MG63 (cell line): ENCODE measurements at places on chromosomes 7 and 10. TPM values are rescaled to one million over a fixed set of nuclear protein-coding genes. Genes with fewer than 3 reads are reported as not detected.
A peak's percentile ranks its signal among the peaks of the same experiment; 100 is the strongest.

Gene GLI3
- total RNA-seq: 0.10 and 0.59 TPM in 2 replicates

DNA sequence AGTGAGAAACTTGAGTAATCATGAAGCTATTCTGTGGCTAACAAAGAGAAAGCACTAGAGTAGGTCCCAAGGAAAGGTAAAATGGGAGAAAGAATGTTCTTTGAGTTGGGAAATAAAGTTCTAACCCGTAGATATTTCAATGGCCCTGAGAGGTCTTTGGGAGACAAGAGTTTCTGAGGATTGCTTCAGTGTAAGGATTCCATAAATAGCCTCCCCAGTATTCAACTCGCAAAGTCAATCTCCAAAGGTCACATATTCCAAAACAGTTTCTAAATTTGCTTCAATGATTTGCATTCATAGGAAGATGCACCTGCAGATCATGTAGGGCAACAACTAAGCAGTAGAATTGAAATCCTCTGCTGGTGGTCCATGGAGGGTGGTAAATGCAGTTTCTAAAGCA lies 238.5 kb downstream of the TMEM178B start:
- DNase-seq: no peak

Gene CDHR3
- total RNA-seq: 0.76 TPM in 1 of 2 replicates, not detected in the other

Gene STEAP1
- total RNA-seq: 30.1 and 80.7 TPM in 2 replicates

DNA sequence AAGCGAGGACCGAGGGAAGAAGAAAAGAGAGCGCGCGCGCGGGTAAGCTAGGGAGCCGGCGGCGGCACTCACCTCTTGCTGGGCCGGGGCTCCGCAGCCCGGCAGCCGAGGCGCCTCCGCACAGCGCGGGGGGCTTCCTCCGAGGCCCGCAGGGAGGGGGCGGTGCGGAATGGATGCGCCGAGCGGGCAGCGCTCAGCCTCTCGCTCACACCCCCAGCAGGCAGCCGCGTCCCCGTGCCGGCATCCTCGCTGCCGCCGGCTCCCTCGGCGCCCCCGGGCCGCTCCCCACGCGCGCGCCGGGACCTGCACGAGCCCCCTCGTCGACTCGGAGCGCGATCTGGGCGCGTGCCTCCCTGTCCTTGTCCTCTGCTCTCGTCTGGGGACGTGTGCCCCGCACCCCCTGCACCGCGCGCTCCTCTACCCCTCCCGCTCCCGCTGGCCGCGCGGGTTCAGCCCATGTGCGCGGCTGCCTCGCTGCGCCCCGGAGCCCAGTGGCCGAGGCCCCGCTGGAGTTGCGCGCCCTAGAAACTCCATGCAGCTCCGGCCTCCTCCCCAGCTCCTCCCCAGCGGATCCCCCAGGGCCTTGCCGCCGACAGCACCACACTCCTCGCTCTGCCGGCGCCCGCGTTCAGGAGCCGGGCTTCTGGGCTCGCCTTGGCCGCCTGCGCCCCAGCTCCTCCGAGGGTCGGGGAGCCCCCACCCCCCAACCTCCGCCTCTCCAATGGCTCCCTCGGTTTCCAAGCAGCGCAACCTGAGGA lies 75.3 kb downstream of the CALN1 start:
- peak; percentile 5 for DNase-seq

Gene ZC3HAV1L
- total RNA-seq: 3.5 and 4.3 TPM in 2 replicates

Gene ZPBP
- total RNA-seq: not detected in 2 replicates

DNA sequence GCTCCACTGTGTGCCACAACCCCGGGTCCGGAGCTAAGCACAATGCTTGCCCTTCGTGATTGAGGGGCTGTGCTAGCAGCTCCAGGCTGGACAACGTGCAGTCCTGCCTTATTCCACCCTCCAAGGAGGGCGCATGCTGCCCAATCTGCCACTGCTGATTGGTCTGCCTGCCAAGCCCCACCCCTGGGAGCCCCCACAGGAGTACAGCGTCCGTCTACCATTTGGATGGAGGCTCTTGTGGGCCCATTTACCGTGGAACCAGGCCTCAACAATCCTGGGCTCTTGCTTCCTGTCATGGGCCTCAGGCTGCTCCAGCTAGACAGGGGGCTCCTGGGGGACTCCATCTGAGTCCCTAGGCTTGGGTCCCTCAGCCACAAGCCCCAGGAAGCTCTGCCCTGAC lies 173.3 kb downstream of the SLIT1 start:
- DNase-seq: no peak

DNA sequence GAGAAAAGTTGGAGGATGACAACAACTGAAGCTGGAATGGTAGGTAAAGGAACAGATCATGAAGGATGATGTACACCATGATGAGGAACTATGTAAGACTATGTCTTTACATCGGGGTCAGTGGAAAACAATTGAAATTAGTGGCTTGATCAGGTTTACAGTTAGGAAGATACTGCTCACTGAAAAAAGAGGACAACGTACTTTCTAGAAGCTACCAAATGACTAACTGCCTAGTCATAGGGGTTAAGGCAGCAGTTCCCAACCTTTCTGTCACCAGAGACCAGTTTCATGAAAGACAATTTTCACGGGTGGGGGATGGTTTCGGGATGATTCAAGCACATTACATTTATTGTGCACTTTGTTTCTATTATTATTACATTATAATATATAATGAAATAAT lies 91.6 kb upstream of the ANKRD1 start:
- no peak for DNase-seq

DNA sequence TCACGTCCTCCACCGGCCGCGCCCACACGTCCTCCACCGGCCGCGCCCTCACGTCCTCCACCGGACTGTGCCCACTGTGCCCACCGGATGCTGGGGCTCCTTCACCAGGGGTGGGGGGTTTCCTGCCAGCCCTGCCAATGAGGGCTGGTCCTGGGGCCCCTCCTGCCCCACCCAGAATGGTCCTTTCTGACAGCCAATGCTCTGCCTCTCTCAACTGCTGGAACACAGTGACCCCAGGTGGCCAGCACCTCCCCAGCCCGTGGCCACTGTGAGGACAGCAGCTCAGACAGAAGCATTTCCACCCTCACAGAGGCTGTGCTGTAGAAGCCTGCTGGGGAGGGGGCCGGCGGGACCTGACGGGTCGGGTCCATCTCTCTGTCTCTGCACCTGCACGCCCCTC lies 90.1 kb upstream of the DNAAF5 start:
- peak; percentile 24 for DNase-seq
